ENCODE measurements at places on chromosomes 5 and 9. TPM values are rescaled to one million over a fixed set of nuclear protein-coding genes. Genes with fewer than 3 reads are reported as not detected.

- DNase-seq: no peak
These were observed 24.7 kb upstream of the TJP2 start for GRCh38 chr9:69149321-69149807.

- DNase-seq: no peak
These were observed 5.8 kb upstream of the PLPP1 start for GRCh38 chr5:55540525-55540924.

GRCh38 chr9:112544477-112544876, 57.9 kb downstream of the KIAA1958 start:
- no peak for DNase-seq

CCL21 gene
- polyA plus RNA-seq: not detected

PIP5KL1 gene
- polyA plus RNA-seq: 1.1 TPM

Measured in CD4-positive, CD25-positive, alpha-beta regulatory T cell (primary cell).